AG08395 (cell line): ENCODE measurements at places on chromosomes 2 and 18.

DNA sequence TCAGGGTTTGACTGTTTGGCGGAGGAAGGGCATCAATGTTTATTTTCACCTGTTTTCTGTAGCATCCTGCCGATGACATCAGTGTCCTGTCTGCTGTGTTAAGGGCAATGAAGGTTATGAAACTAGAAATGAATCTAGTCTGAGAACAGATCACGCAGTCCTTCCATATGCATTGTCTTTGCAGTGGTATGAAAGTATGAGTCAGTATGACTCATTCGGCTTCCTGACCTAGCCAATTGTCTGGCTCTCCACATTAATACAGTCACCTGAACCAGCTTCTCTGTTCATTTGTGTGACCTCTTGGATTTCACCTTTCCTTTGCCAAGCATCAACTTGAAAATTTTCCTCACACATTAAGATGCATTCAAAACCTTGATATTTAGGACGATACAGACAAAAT, 353.8 kb downstream of the RND3 start:
- DNase-seq: peak; percentile 77

- no peak for DNase-seq
Measured at GRCh38 chr18:11747286-11747685, 58.2 kb downstream of the GNAL start.

DNA sequence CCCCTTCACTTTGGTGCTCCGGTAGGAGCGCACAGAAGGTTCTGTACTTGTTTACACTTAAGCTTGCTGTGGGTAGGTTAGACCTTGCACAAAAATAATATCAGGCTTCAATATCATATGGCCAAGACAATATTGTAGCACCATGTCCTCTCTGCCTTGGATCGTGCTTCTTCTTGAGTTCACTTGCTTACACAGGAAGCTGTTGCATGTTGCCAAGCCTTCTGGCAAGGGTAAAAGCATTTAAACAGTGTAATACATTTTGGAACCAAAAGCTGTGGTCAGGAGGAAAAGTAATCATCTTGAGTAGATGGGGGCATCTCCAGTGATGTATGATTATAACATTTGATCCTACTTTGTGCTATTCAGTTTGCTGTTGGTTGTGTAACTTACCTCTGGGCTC, 197.5 kb downstream of the LTBP1 start:
- DNase-seq: no peak

DNA sequence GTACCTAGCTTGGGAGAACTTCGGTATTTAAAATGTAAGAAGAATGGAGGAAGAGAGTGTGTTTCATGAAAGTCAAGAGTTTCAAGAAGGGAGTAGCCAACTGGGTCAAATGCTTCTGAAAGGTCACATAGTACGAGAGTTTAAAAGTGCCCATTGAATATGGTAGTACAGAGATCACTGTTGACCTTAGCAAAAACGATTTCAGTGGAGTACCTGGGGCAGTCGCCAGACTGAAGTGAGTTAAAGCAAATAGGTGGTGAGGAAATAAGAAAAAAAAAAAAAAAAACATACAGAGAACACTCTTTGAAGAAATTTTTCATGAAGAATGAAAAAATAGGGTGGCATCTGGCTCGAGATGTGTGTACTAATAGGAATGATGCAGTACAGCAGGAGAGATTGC, 11.5 kb downstream of the LIPT1 start:
- no peak for DNase-seq

- DNase-seq: no peak
Measured at GRCh38 chr2:179165356-179166000, 99.2 kb downstream of the SESTD1 start.

DNA sequence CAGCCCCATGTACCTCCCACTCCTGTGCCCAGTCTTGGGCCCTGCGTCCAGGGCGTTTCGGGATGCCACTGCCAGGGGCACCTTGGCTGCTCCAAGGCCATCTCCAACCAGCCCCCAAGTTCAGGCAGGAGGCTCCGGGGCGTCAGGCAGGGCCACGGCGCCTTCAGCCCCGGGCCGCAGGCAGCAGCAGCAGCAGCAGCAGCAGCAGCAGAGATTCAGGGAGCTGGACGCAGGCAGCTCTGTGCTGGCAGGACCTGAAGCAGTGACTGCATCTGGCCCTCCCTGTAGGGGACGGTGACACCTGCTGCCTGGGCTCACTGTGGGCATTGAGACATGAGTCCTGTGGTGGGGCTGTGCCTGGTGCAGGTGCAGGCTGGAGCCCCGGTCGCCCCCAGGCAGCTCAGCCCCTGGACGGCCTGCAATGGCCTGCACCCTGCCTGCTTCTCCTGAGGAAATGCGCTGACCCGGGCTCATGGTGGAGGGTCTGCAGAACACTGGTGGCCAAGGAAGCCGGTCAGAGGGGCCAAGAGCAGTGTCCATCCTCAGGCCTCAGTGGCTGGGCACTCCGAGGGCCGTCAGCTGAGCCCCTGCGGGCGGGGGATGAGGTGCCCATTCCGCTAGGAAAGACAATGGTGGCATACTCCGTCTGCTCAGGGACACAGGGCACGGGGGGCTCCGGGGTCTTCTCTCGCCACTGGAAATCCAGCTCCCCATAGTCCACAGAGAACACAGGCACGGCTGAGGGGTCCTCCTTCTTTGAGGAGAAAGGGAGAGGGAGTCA, 8.0 kb downstream of the PDCD1 start:
- DNase-seq: no peak

DNA sequence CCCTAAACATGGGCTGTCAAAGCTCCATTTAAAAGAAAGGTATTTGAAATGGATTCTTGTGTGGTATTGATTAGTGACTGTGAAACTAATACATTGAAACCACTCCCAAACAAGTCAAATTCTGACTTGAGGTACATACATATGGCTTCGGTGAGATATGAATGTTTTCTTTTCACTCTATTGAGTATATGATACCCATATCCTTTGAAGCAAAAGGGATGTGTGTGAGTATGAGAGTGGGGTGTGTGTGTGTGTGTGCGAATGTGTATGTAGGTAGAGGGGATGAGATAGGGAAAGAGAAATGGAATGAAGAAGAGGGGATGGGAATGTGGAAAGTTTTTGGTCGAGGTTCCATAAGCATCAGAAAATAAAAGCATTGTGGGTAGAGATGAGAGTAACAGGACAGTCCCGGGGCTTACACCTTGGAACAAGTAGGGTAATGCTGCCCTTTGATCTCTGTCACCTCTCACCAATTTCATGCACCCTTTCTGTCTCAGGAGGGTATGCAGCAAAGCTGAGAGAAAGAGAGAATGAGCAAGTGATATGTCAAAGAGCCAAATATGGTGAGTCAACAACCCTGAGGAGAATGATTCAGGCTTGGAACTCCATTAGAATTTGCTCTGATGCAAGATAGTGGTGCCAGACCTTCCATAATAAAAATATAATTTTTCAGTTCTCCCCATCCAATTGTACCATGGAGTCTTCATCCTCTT, 64.0 kb upstream of the ZEB2 start:
- peak; percentile 82 for DNase-seq

DNA sequence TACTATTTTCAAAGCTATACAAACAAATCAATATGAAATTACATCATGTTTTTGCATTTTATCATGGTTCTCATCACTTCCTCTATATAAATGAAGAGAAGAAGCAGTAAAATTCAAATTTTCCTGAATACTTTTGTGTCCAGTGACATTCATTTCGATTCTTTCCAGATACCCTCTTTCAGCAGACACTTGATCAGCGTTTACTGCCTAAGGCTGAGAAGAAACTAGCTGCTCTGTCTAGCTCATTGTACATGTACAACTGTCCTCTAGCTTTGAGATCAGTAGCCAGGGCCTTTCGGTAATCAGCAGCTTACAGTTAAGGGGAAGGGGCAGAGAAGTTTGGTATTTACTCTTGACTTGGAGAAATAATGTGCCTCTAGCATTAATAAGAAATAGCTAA, 4.8 kb downstream of the VRK2 start:
- no peak for DNase-seq

DNA sequence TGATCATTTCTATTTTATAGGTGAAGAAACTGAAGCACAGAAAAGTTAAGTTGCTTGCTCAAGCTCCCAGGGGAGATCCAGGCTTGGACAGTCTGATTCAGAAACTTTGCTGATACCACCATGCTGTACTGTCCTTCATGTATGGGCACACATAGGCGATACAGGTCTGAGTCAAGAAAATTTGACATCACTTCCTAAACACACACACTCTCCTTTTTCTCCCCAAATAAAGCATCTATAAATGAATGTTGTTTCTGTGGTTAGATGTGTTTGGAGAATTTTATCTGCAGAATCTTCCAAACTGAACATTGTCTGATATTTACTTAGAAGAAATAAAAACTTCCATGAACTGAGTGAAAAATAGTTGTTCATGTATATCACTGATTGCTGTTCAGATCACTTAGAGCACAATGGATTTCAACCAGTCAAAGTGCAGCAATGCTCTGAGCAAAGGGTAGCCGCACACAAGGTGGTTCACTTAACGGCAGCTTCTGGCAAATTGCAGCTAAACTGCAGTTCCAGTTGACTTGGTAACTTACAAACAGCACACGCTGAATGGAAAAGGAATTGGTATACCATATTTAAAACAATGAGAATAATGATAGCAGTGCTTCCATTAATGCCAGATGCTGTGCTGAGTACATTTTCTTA, 10.0 kb upstream of the AGFG1 start:
- no peak for DNase-seq

- no peak for DNase-seq
Measured at GRCh38 chr2:70707706-70708105, 60.3 kb downstream of the ADD2 start.

DNA sequence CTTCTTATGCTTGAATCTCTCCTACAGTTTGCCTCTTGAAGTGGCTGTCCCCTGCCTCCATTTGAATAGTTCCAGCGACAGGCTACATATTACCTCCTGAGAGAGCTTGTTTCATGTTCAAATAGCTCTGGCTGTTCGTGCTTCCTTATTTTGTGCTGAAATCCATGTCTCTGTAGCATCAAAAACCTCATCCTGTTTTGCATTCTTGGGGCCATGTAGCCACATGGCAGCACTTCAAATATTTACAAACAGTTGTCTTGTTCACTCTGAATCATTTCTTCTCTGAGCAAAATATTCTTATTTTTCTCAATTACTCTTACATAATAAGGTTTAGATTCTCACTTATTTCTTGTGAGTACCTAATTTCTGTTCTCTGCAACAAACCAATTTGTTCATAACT, 1243.1 kb upstream of the NXPH2 start:
- DNase-seq: peak; percentile 42

DNA sequence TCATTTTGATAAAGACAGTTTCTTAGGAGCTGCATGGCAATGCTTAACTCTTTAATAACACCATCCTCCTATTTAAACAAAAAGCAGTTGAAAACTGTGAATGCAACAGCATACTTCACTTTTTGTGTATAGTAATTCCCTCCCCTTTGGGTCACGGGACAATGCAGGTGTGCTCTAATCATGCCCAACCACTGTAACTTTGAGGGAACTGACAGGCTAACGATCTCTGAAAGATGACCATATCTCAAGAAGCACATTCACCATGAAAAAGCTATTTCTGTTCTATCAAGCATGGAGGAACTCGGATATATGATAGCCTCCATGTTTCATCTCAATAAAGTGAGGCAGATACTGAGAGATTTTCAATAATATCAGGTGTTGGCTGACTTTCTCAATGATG, 81.1 kb upstream of the CD226 start:
- DNase-seq: no peak

GRCh38 chr2:162731917-162732804, 106.4 kb downstream of the KCNH7 start:
- no peak for DNase-seq

DNA sequence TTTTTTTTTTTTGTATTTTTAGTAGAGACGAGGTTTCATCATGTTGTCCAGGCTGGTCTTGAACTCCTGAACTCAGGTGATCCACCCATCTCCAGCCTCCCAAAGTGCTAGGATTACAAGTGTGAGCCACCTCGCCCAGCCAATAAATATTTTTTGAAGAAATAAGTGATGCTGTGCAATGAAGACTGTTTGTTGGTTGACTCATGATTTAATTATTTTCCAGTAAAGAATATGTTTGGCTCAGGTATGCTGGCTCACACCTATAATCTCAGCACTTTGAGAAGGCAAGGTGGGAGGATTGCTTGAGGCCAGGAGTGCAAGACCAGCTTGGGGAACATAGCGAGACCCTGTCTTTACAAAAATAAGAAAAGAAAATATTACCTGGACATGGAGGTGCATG, 41.8 kb upstream of the LPIN2 start:
- DNase-seq: no peak

DNA sequence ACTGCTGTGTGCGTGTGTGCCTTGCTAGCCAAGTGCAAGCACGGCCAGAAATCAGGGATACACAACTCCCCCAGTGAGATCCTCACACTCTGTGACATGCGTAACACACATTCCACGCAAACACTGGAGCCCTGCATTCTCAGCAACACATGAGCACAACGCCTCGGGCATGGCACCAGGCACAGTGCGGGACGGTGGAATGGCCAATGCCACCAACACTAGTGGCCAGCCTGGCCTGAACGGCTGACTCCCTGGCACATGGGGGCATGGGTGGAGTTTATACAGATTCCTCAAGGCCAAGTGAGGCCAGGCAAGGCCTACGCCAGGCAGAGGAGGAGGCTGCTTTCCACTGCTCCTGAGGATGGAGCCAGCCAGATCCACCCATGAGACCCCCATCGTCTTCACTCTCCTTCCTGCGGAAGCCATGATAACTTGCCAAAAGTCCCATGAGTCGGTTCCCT, 56.2 kb downstream of the ANKMY1 start:
- DNase-seq: no peak

GRCh38 chr2:141806090-141806489, 324.7 kb downstream of the LRP1B start:
- DNase-seq: no peak

- no peak for DNase-seq
Measured at GRCh38 chr2:38450509-38450908, 73.4 kb upstream of the ATL2 start.

DNA sequence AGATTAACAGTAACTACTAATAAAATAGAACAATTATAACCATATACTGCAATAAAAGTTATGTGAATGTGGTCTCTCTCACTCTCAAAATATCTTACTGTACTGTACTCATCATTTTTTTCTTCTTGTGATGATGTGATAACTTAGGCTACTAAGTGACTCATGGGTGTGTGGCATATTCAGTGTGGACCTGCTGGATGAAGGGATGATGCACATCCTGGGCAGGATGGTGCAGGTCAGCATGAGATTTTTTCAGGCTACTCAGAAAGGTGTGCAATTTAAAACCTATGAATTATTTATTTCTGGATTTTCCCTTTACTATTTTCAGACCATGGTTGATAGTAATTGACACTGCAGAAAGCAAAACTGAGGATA, 90.7 kb downstream of the NCKAP5 start:
- peak; percentile 17 for DNase-seq

DNA sequence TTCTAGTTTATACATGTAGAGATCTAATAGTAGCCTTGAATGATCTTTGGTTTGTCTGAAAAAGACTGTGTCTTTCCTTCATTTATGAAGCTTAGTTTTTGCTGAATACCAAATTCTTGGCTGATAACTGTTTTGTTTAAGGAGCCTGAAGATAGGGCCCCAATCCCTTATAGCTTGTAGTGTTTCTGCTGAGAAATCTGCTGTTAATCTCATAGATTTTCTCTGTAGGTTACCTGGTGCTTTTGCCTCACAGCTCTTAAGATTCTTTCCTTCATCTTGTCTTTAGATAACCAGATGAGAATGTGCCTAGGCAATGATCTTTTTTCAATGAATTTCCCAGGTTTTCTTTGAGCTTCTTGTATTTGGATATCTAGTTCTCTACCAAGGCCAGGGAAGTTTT, 562.1 kb downstream of the XIRP2 start:
- no peak for DNase-seq

- no peak for DNase-seq
Measured at GRCh38 chr2:43333101-43333655, 106.8 kb upstream of the ZFP36L2 start.
